Endodermal cell (in vitro differentiated cells): ENCODE measurements at places on chromosomes 3 and 15.

DNA sequence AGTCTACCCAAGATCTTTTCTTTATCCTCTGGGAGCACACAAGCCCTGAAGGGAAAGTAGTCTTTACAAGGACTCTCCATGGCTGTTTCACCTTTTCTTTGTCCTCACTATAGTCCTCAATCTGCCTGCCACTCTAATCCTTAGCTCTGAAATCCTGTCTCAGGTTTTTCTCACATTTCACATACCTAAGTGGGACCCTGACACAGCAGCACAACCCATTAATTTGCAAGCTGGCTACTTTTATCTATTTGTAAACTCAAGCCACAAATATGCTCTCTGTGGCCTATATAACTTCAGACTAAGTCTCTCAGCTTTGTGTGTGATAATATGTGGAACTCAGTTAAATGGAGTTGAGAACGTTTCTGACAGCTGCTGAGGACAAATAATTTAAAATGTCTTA is 19.8 kb downstream of the SIN3A start:
- DNase-seq = no peak

DNA sequence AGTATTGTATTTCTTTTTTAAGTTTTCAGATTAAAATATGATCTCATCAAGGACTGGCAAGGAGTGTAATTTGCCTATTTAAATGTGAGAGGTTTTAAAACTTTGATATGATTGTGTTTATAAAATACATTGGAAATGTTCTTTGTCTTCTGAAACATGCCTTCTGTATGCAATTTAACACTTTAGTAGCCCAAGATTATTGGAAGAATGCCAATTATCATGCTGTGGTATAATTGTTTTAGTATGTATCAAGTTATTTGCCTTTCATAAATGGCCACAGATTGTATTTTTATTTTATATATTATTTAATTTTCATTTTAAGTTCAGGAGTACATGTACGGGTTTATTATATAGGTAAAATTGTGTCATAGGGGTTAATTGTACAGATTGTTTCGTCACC is 31.7 kb downstream of the ECT2 start:
- DNase-seq = no peak

DNA sequence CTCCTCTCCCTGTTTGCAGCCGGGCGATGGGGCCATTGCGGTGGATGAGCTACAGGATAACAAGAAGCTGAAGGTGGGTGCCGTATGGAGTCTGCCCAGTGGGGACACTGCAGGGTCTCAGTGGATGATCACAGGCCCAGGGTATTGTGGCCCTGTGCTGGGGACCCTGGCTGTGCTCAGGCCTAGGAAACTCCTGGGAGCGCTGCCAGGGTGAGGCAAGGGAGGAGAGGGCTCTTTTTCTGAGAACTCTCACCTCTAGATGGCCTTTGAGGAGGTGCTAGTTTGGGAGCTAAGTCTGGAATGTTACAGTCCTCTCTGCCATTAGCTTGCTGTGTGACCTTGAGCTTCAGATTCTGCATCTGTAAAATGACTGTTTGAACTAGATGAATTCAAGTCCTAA is 16.4 kb downstream of the SLC24A1 start:
- DNase-seq = peak; percentile 67

DNA sequence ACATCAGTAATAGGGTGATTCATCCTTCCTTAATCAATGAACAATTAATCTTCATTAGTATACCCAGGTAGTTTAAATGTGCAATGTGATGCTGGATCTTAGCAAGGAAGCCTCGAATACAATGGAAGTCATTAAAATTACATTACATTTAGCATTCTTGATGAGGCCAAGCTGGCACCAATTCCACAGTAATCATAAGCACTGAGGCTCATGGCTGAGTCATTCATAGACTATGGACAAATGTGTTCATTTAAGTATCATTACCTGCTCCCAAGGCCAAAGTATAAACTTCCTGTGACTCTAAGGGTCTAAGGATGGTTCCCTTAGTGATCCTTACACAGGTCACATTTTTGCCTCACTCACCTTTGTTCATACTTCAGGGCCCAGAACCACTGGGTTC is 266.4 kb upstream of the CDIN1 start:
- no peak for DNase-seq

DNA sequence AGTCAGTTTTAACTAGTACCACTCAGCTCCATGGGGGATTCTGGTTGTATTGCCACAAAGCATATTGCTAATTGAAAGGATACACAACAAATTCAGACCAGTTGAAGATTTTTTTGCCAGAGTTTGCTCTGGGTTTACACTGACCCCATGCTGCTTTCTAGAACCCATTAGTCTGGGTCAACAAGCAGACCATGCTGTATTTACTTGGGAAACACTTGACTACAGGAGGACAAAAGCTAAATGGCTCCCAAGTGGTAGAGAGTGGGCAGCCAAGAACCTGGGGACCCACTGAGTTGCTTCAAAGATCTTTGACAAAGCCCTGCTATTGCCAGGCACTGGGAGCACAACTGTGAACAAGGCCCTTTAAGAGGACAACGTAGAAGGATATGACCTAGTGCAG is 86.8 kb upstream of the PSMD6 start:
- DNase-seq = no peak

DNA sequence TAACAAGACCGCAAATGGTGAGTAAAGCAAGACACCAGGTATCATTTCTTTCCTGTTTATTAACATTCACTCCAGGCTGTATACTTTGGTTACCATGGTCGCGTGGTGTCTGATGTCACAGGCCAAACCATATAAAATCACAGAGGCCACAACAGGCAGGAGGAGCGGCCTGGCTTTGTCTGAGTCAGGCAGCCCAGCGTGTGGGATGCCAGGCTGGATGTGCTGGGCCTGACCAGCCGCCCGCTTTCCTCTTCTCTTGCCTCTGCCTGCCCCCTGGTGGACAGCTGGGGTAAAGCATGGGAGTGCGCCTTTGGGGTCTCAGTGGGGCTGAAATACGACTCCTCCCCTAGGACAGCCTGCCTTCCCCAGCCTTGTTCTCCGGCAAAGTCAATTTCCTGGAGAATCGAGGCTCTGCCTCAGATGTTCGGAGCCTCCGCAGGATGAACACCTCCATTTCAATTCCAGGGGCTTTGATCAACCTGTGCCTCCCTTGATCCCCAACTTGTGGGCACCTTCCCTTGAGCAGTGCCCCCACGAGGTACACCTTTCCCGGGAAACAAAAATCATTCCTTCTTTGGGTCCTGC is 78.2 kb downstream of the CCNL1 start:
- peak; percentile 99 for DNase-seq

DNA sequence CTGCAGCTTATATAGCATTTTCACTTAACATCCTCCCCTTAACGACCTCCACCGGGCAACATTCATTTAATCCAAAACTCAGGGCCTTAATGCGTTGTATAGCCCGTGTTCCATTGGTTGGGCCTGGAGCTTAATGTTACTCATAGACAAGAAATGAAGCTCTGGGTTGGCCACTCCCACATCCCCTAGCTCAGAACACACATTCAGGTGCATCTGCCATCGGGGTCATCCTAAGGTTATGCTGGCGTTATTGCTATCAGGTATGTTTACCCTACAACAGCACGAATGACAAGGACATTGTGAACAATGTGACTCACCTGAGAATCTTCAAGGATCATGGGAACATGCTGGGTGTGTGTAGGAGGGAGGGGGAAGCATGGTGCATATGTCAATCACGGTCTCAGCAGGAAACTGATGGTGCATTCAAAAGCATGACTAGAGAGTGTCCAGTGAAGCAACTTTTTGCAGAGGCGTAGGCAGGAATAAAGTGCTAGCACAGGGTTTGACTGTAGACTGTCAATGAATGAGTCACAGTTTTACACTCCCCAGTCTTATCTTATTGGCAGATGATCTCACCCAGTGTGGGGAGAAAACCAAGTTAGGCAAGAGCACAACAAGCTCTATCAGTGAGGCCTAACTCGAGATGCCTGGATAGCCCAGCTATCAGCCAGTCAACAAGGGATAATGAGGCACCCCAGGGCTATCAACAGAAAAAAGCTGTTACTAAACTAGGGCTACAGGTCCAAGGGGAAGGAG is 402.1 kb upstream of the MCTP2 start:
- peak; percentile 85 for DNase-seq

DNA sequence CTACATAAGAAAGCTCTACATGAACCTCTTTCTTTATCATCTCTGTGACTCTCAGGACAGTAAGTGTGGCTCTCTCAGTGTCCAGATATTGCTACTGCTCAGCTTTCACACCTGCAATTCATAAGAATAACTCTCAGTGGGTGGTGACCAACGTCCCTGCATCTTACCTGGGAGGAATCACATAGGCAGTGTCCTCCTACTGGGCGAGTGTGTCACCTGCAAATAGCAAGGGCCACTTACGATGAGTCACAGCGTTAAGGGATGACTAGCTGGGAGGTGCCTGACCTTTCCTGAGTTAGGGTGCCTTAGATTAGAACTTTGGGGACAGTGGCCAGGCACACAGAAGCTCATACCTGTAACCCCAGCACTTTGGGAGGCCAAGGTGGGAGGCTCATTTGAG is 90.8 kb upstream of the C3orf80 start:
- DNase-seq = peak; percentile 68

DNA sequence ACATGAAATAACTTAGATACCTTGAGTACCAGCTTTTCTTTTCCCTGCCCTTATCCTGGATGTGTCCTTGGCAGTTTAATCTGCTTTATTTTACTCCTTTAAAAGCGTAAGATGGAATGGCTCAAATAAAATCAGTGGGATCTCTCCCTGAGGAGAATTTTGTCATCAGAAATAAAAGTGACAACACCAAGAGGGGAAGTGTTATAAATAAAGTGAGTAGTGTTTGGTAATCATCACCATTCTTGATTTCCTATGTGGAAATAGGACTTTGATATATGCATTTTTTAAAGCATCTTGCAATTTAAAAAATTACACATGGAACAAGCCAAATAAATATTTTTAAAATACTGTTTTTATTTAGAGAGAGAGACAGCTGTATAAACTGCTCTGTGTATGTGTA is 76.5 kb downstream of the MBNL1 start:
- DNase-seq = no peak

DNA sequence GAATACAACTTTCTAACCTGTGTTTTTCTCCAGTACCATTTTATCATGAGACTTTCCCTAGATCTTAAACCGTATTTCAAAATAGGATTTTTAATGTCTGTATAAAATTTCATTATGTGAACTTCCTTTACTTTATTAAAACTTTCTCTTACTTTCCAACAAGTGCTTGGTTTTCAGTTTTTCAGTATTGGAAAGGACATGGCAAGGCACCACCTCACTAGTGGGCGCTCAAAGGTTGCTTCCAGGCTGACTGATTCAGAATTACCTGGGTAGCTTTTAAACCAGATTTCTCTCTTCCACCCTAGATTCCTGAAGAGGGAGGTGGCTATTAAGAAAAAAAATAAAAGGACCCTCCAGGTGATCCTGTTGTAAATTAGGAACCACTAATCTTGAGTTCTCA is 236.6 kb downstream of the SOX2 start:
- peak; percentile 64 for DNase-seq

GRCh38 chr3:18077128-18077840 is 334.9 kb upstream of the TBC1D5 start:
- DNase-seq = no peak

- no peak for DNase-seq
These were observed 65.1 kb downstream of the PPARG start for GRCh38 chr3:12353796-12354525.

DNA sequence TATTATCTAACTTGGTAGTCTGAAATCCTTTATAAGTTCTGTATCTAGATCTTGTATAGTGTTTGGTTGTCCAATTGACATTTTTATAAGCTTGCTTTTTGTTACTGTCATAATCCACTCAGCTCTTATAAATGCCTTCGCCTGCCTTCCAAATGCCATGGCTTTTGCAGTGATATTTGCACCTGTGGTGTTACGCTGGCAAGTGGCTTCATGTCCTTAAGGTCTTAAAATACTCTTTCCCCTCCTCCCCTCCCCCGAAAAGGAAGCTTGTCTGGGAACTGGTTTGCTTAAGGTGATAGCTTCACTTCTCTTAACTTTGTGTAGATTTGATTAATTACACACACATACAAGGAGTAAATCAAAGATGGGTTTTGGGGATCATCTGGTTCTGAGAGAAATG is 62.0 kb downstream of the ABHD2 start:
- DNase-seq = no peak

DNA sequence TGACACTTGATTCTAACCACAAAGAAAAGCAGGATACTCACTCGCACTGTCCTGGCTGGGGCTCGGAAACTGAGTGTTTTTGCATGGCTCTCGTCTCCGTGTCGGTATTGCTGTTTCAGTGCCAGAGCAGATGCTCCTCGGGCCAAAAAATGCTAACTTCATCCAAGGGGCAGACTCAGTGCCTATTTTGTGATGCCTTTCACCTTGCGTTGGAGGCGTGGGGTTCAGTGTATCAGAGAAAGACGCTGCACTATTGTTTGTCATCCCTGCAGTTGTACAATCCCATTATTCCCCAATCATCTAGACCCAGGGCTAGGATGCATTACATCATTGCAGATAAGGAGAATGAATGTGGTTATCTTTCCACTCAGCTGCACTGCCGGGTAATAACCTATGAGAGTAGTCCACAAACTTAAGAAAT is 1.4 kb downstream of the CACNA2D3 start:
- DNase-seq = no peak

GRCh38 chr3:15724446-15724845 is 73.3 kb downstream of the ANKRD28 start:
- DNase-seq = no peak

- no peak for DNase-seq
These were observed 263.5 kb upstream of the TPRG1 start for GRCh38 chr3:188908002-188908850.

DNA sequence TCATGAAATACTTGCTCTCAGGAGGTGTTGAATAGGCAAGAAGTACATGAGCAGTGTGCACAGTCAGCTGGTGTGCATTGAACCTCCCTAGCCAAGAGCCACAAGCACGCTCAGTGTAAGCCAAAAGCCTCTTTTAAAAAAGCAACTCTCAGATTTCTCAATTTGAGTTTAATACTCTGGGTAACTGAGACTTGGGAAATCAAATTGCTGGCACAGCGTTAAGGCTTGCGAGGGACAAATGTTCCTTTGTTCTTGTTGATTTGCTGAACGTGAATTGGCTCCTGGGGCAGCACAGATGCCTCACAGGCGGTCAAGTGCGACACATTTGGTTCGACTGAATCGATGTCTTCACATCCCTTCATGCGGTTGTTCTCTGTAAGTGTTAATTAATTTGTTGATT is at the start of gene FAM240A:
Gene FAM240A (plus strand): TSS at position 202 of the 400 bp plus-strand sequence. CDS start 159 bp downstream, at position 361.
- DNase-seq = peak; percentile 17

DNA sequence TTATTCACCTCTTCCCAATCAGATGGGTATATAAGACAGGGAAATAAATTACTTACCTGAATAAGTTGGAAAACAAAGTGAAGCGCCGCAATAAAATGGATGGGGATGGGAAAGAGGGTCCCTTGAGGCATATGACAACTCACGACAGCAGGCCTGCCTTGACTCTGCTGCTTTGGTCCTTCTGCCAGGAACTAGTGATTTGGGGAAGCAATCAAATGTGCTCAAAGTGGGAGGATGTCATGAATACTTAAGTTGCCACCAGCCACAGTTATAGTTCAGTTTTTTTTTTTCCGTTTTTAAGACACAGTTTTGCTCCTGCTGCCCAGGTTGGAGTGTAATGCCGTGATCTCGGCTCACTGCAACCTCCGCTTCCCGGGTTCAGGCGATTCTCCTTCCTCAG is 4.6 kb downstream of the PARL start:
- no peak for DNase-seq
